ENCODE measurements at places on chromosomes 1 and 21.

DNA sequence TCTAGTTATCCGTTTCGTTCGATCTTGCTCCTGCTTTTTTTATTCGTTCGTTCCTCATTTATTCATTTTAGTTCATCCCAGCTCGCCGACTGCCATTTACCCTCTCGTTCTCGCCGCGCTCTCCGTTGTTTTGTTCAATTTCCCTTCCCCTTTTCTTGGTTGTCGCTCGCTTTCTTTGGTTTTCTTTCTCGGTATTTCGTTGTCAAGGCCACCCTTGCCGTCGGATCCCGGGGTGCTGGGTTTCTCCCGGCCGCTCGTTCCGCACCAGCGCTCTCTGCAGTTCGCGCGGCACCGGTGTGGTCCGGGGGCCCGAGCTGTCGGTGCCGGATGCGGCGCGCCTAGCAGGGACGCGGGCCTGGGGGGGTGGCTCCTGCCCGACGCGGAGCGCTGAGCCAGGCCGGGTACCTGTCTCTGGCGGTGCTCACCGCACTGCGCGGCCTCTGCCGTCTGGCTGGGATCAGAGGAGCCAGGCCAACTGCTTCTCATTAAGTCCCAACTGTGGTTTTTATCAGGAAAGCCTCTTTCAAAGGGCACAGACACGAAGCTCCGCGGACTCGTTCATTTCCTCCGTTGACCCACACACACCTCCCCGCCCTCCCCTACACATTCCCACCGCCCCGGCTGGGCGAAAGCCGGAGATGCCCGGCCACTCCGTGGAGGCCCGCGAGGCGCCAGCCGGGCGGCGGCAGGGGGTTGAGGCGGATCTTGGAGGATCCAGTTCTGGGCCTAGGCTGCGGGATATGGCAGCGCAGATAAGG lies 1.6 kb downstream of the ALX3 start:
- no peak for DNase-seq

- DNase-seq: no peak
Observed at GRCh38 chr1:91613595-91613994, 112.9 kb downstream of the CDC7 start.

- no peak for DNase-seq
Observed at GRCh38 chr1:34688006-34688741, 66.7 kb upstream of the GJB5 start.

DNA sequence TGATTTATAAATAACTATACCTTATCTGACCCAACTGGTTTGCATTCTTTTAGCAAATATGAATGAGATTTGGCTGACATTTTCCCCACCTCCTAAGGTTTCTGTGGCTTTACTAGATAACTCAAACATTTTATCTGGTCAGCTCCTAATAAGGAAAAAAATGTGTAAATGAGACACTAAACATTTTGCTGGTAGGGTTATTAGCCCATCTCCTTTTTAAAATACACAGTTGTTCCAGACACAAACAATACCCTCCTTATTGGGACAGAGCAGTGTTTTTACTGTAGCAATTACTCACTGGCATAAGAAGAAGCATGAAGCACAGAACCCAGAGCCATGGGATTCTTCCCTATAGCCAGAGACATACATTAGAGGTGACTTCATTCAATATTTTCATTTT lies 53.8 kb upstream of the NUF2 start:
- no peak for DNase-seq

DNA sequence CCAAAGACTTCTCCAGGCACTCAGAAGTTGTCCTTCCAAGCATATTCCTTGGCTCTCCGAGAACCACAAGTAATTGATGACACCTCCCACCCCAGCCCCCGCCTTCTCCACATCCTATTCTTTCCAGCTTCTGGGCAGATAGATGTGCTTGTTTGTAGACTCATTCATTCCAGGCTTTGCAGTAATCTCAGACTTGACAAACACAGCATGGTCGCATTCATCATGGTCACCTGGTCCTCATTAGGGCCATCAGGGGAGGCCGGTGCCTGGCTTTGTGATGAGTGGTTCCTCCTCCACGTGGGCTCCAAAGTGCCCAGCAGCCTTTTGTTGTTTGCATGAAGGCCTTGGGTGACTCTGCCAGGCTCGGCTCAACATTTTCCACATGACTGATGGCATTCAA lies 28.5 kb upstream of the KCNE2 start:
- no peak for DNase-seq

GRCh38 chr1:235929216-235929615 lies 62.5 kb upstream of the LYST start:
- no peak for DNase-seq

- no peak for DNase-seq
Observed at GRCh38 chr1:7564137-7564536, 207.0 kb upstream of the VAMP3 start.

- no peak for DNase-seq
Observed at GRCh38 chr1:109538827-109539555, 681 bp upstream of the GPR61 start.

DNA sequence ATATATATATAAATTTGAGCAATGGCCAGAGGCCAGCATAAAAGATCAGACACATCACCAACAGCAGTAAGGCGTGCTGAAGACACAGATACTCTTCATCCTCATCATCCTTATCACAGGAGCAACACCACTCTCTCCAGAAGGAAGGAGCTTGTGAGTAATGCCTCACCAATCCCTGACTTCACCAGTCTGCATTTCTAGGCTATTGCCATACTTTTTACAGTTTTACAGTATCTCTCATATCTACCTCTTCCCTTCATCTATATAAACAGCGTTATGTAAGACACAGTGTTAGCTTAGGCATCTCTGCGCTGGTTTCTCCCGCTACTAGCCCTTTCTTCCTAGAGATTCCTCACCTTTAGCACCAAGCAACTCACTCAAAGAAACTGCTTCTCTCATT lies 2.4 kb upstream of the ABL2 start:
- no peak for DNase-seq

GRCh38 chr1:226287587-226287986 lies 21.4 kb downstream of the LIN9 start:
- no peak for DNase-seq

- DNase-seq: no peak
Observed at GRCh38 chr21:39660191-39660980, 47.6 kb downstream of the B3GALT5 start.

GRCh38 chr1:61616830-61617229 lies 108.1 kb downstream of the TM2D1 start:
- no peak for DNase-seq

DNA sequence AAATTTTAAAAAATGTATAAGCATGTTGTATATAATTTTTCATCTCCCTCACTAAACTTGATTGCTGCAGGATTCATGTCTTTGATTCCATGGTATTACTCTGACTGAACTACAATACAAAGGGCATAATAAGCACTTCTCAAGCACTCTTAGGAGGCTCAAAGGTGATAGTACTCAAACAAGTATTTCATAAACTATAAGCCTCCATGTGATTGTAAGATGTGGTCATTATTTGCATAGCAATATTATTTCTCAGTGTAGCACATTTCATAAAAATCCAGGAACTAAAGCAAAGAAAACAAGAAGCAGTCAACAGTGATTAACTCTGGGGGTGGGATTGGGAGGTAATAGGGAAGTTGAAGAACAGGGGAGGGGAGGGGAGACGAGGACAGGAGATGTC lies 106.2 kb upstream of the DPT start:
- DNase-seq: no peak

GRCh38 chr1:50454911-50455310 lies 31.7 kb upstream of the DMRTA2 start:
- DNase-seq: no peak

DNA sequence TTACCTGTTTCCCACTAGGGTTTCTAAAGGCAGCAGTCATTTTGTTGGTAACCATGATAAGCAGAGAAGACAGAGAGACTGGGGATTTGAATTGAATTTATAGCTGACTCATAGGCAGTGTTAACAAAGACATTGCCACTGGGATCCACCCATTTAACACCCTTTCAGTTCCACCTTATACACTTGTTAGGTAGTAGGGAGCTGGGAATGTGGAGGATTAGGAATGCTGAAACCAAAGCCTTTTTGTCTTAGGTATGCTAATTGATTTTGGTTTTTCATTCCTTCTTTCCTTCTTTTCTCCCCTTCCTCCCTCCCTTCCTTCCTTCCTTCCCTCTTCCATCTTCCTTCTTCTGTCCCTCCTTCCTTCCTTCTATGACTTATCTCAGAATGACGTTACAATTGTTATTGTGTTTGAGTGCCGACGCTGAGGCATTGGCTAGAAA lies 7.5 kb upstream of the EVI5 start:
- DNase-seq: no peak

GRCh38 chr1:173917635-173918493 lies 737 bp upstream of the SERPINC1 start:
- DNase-seq: no peak

DNA sequence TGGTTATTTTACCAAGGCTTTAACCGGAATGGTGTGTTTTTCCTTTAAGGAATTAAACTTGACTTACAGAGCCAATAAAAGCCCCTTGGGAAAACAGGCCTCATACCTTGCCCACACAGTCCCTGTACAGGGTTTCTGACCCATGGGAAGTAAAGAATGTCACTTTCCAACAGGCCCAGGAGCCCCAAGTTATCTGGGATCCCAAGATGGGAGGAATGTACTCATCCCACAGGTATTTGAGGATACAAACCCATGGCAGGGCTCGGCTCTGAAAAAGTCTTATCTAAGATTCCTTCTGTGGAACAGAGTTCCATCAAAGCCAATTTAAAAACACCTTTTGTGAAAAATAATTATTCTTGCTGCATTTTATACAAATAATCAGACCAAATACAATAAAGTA lies 15.3 kb upstream of the COX20 start:
- DNase-seq: no peak

DNA sequence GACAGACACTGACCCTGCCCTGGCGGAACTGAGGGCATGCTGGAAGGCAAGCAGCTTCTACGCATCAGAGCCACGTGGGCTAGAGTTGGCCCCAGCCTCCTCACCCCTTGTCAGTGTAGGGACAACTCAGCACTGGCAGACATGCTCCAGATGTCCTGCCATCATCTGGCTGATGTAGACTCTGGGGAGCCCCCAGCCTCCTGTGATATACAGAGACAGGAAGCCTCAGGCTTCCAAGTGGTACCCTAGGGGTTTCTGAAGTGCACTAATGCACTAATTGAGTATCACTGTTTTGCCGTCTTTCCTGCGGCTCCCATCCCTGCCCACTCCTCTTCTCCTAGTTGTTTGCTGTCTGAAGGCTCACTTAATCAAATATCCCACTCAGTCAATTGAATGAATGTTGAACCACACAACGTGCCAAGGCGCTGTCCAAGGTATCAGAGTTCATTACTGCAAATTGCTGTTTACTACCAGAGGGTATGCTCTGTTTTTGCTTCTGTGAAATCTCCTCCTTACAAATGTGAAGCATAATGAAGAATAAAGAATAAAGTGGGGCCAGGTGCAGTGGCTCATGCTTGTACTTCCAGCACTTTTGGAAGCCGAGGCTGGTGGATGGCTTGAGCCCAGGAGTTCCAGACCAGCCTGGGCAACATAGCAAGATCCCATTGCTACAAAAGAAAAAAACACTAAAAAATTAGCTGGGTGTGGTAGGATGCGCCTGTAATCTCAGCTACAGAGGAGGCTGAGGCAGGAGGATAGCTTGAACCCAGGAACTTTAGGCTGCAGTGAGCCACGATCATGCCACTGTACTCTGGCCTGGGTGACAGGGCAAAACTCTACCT lies 76.4 kb upstream of the ZBTB18 start:
- no peak for DNase-seq

DNA sequence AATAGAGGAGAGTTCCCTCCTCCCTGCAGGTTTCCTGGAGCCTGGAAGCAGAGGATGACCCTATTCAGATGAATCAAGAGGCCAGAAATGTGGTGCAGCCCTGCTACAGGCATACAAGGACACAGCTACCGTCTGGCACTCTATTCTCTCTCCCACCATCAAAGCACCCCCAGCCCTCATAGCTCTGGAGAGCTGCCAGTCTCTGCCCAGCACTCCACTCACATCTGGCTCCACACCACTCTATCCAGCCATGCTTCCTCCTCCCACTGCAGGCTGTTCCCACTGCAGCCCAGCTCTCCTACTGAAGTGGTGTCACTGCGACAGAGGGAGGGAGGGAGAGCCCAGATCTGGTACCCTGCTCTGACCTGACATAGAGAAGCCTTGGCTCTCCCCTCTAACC lies 18.4 kb downstream of the SYT2 start:
- DNase-seq: no peak

- DNase-seq: no peak
Observed at GRCh38 chr1:32269744-32270143, 18.7 kb downstream of the LCK start.
